ENCODE measurements at places on chromosomes 11 and 22. TPM values are rescaled to one million over a fixed set of nuclear protein-coding genes. Genes with fewer than 3 reads are reported as not detected.

Gene RTCB
- total RNA-seq, result 76.4 TPM

Gene NECTIN1
- 0.66 TPM for total RNA-seq

Gene UBASH3B
- total RNA-seq, result 0.32 TPM

Gene NEFH
- 0.15 TPM for total RNA-seq

Gene ELFN2
- total RNA-seq, result 0.03 TPM

Gene FOLH1
- not detected for total RNA-seq

Gene GGTLC2
- total RNA-seq, result not detected
